ENCODE measurements at places on chromosomes 1 and 21.

- DNase-seq, result no peak
Measured at GRCh38 chr1:4494027-4494426, 160.4 kb upstream of the AJAP1 start.

DNA sequence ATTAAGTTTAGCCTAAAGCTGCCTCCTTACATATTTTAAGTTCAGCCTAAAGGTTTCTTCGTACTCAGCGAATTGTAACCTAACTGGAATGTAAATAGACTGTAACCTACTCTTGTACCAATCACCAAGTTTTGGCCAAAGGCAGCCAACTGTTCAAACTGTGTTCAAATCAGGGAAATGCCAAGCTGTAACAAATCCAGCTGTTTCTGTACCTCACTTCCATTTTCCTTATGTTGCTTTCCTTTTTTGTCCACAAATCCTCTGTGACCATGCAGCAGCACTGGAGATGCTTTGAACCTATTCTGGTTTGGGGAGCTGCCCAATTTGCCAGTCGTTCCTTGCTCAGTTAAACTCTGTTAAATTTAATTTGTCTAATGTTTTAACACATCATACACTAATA, 3.2 kb upstream of the APOBEC4 start:
- DNase-seq, result no peak

GRCh38 chr1:62962901-62963776, 179.2 kb downstream of the ATG4C start:
- DNase-seq, result peak; percentile 36

DNA sequence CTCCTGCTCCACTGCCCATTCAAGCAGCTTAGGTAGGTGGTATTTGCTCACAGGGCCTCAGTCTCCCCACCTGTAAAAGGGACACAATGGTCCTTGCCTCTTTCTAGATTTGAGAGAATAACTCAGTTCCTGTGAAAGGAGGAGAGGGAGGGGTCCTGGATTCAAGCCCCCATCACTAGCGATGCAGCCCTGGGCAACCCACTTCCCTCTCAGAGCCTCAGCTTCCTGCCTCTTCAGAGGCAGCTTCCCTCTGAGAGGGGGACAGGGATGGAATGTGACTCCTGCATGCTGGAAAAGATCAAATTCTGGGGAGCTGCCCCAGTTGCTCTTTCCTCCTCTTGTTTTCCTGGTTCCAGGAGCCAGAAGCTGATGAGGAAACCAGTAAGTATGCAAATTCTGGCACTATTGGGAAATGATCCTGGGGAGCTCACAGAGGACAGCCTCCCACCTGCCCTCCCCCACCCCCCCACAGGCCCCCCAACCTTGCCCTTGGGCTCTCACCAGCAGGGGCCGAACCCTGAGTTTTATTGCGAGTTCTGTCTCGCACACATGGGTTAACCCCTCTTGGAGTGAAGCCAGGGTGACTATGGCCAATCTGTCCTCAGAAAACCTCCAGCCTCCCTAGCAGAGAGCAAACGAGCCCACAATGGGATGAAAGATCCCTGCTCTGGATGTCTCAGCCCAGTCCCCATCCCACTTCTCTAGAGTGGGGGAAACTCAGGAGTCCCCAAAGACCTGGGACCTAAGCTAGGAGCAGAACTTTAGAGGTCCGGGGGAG, 11.7 kb downstream of the ZC3H12A start:
- DNase-seq, result peak; percentile 66

GRCh38 chr1:76640092-76640491, 227.2 kb upstream of the ST6GALNAC5 start:
- peak; percentile 69 for DNase-seq

DNA sequence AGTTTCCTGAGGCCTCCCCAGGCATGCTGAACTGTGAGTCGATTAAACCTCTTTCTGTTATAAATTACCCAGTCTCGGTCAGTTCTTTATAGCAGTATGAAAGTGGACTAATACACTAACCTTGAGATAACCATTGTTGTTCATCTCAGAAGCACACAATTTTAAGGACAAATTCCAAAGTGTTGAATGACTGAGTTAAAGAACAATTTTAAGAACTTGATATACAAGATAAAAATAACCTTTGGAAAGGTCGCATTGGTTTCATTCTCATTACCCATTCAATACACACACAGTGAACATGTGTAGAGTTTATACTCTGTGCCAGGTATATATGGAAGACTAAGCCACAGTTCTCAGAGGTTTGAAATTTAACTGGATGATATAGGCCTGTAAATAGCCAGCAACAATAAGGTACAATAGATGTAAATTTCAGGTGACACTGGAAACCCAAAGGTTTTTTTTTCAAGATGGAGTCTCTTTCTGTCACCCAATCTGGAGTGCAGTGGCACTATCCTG, 19.1 kb upstream of the SRSF10 start:
- peak; percentile 25 for DNase-seq

GRCh38 chr1:116365353-116365780, 7.7 kb upstream of the ATP1A1 start:
- DNase-seq, result no peak

DNA sequence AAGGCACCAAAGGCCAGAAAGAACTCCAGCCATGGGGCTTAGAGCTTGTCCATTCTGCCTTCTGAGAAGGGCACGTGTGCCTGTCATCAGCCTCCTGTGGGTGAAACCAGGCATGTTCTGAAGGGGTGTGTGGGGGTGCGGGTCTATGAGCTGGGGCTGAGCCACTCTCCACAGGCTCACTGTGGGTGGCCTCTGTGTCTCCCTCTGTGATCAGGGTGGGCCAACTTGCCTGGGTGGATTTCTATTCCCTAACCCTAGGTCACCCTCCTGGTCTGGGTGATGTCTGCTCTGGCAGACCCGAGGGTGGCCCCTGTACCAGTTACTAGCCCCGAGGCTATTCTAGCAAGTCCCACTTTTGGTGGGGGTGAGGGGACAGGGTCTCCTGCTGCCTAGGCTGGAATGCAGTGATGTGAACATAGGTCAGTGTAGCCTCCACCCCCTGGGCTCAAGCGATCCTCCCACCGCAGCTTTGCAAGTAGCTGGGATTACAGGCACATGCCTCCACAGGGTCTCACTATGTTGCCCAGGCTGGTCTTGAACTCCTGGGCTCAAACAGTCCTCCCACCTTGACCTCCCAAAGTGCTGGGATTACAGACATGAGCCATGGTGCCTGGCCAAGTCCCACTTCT, 94.4 kb downstream of the TRIM11 start:
- no peak for DNase-seq

- DNase-seq, result no peak
Measured at GRCh38 chr1:61092642-61093041, 10.3 kb downstream of the NFIA start.

DNA sequence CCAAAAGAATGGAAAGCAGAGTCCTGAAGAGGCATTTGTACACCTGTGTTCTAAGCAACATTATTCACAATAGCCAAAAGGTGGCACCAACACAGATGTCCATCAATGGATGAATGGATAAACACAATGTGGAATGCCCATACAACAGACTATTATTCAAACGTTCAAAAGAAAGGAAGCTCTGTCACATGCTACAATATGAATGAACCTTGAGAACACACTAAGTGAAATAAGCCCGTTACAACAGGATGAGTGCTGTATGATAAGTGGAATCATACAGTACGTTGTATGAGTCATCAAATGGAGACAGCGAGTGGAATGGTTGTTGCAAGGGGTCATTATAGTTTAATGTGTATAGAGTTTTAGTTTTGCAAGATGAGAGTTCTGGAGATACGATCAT, 80.1 kb downstream of the SH3BGR start:
- no peak for DNase-seq

GRCh38 chr1:240691909-240692705, 80.2 kb upstream of the GREM2 start:
- DNase-seq, result peak; percentile 75

Data from AG10803 (cell line).